ENCODE measurements at places on chromosomes 11 and 22. TPM values are rescaled to one million over a fixed set of nuclear protein-coding genes. Genes with fewer than 3 reads are reported as not detected.

DNA sequence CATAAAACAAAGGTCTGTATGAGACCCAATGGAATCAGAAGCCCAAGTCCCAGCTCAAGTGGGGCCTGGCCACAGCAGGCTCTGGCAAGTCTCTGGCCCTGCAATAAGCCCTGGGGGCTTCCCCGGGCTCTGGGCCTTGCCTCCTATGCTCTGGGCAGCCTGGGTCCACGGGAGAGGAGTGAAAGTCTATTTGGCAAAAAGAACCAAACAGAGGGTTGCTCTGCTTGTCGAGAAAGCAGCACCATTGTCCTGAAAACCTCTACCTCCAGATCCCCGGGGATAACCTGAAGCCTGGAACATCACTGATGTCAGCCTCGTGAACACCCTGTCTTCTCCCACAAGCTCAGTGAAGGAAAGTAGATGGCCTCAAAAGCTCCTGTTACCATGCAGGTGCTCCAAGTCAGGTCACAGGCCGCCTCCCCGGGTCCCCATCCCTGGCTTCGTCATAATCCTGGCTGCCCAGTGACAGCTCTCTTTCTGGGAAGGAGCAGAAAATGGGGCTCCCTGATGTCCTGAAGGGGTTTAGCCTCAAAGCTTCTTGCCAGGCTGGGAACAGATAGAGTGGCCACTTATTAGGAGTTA lies 46.1 kb upstream of the ETS1 start:
- no peak for DNase-seq

DNA sequence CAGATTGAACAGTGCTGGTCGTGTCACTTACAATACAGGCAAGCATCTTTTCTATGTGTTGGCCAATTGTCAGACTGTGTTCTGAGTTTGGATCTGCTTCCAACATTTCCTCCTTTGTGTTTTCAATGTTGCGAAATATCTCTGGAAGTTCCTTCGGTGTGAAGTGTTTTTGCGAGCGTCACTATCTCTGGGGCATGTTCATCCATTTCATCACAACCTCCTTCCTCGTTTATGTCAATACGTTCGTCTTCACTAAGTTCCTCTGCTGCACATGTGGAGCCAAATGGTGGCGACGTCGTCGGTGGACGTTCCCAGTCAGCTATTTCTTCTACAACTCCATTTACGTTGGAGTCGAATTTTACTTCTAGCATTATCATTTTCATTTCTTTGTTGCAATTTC lies 100.2 kb upstream of the LMO1 start:
- no peak for DNase-seq

- no peak for DNase-seq
These were observed 22.8 kb downstream of the TEAD1 start for GRCh38 chr11:12696911-12697581.

DNA sequence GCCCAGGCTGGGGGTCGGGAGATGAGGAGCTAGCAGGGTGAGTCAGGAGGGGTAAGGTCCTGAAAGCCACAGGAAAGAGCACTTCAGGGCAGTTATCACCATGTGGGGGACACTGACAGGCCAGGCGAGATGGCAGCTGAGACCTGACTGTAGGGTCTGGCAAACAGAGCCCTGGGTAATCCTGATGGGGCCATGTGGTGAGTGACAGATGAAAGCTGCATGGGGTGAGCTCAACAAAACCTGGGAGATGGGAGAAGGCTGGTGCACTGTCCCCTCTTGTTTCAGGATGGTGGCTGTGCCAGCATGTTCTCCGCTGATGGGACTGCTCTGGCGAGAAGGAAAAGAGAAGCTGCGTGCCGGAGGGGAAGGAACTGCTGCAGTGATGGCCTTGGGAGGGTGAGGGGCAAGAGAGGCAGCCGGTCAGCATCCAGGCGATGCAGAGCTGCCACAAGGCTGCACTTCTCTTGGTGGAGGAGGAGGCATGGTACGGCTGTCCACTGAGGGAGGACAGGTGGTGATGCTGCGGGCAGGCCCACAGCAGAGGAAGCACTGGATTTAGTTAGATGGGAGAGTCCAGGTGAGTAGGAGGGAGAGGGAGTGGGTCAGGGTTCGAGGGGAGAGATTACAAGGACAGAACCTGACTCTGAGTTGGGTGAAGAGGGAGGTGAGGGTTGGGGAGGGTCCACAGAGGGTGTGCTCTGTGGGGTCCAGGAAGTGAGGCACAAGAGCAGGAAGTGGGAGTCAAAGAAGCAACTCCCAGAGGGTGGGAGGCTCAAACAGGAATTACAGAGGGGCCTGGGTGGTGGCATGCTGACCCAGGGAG lies 3.8 kb downstream of the TOP3B start:
- no peak for DNase-seq

- DNase-seq: no peak
These were observed 94.7 kb upstream of the PARVA start for GRCh38 chr11:12282676-12283075.

DNA sequence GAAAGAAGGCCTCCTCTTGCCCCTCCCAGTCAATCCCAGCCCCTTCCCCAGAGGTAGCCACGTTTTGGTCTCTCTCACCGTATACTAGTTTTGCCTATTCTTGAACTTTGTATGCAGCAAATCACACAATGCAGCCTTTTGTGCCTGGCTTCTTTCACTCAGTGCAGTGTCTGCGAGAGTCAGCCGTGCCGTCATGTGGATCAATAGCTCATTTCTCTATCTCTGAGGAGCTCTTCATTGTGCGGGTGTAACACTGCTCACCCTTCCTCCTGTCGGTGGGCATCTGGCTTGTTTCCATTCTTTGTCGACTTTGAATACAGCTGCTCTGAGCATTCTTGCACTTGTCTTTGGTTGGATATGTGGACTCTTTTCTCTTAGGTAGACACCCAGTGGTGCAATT lies 146.5 kb downstream of the CACNA1I start:
- DNase-seq: peak; percentile 10

VPREB1 gene
- not detected for total RNA-seq

PIK3C2A gene
- 71.6 TPM for total RNA-seq

INSC gene
- total RNA-seq: 1.1 TPM

Data from lower lobe of right lung (tissue), 2 donors.